Activated naive CD4-positive, alpha-beta T cell treated with Interleukin-2 at 50 U/mL for 16 hours (primary cell): ENCODE measurements at places on chromosomes 3 and 15.
A peak's percentile ranks its signal among the peaks of the same experiment; 100 is the strongest.

DNA sequence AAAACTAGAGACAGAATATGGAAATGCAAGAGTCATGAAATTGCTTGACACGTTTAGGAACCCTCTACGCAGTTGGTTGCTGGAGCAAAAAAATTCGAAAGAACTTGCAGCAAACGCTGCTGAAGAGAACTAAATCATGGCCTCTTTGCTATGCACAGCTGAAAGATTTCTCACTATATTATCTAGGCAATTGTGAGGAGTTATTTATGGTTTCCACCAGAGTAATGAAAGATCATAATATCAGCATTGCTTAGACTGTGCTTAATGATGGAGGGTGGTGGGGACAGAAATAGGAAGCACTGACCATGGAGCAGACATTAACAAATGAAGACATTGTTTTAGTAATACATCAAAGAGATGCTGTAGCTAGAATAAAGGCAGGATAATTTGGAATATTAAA lies 593.4 kb upstream of the ZNF717 start:
- no peak for DNase-seq

- DNase-seq, result no peak
These were observed 131.0 kb upstream of the TPRG1 start for GRCh38 chr3:189040656-189041335.

- DNase-seq, result no peak
These were observed 44.3 kb upstream of the ZNF385D start for GRCh38 chr3:21795152-21795837.

DNA sequence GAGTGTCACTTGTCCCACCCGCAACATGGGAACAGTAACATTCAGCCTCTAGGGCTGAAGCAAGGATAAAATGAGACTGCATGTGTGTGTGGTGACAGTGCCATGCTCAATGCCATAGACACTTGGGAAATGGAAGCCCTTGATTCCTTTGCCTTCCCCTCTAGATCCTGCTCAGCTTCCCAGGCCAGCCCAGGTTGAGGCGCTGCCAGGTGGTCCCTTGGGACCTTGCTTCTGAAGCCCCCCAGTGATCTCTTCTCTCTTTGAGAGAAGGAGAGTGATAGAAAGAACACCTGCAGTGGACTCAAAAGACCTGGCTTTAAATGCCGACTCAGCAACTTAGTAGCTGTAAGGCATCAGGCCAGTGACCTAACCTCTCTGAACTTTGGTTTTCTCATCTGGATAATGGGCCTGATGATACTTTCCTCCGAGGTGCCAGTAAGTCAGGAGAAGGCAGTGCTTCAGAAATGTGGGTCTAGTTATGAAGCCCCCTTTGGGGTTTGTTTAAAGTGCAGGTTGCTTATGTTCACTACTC lies 144.5 kb downstream of the RPLP1 start:
- DNase-seq, result no peak

- DNase-seq, result no peak
These were observed 148.3 kb downstream of the LRRC28 start for GRCh38 chr15:99399618-99400017.

DNA sequence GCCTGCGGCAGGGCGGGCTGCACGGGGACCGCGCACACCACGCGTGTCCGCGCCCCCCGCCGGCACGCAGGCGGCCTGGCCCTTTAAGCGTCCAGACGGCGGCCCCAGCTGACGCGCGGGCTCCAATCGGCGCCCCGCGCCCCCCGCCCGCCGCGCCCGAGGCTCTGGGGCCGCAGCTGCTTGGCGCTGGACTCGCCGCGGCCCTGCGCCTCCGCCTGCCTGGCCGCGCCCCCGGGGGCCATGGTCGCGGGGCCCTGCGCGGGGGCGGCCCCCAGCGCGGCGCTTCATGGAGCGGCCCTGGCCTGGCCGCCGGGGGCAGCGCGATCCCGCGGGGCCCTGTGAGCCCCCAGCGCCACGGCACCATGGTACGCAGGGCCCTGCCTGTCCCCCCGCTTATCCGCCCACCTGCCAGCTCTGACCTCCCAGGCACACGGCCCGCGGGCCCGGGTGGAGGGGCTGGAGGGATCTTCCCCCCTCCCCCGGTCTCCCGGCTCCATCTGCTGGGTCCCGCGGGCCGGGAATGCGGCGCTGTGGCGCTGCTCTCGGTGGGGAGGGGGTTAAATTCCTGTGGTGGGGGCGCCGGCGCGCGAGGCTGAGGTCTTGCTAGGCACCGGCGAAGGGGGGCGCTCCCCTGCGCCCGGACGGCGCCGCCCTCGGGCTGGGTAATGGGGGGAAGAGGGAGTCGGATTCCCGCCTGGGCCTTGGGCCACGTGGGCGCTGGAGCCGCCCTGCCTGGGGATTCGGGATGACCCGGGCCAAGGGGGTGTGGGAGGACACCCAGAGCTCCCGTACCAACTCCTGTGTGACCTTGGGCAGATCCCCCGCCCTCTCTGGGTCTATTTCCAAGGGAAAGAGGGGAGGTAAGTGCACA lies 1.1 kb downstream of the ZBTB47 start:
- no peak for DNase-seq

GRCh38 chr3:32553973-32554372 lies 16.7 kb downstream of the DYNC1LI1 start:
- no peak for DNase-seq

DNA sequence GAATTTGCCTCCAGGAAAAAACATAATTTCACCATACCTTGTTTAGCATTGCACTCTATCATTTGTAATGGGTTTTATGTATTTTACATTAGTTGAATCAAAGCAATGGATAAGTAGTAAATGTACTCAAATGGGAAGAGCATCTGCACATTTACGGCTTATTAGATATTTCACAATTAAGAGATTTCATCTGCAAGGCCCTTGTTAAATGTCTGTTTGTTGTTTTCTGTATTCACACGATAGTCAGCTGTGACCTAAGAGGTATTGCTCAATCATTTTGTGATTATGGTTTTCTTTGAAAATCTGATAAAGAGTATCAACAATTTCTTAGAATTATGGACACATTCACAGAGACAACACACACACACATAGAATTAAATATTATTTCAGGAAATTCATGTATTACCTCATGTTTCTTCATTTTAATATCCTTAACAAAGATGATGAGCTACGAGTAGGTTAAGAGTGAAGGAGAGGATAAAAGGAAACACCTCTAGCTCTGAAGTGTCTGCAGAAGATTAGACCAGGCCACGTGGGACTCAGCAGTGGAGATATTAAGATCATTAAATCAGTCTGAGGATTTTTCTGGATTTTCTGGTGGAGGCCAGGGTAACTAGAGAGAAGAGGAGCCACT lies 121.9 kb upstream of the POU1F1 start:
- no peak for DNase-seq

- no peak for DNase-seq
These were observed 24.1 kb downstream of the ZNF80 start for GRCh38 chr3:114213292-114213626.

DNA sequence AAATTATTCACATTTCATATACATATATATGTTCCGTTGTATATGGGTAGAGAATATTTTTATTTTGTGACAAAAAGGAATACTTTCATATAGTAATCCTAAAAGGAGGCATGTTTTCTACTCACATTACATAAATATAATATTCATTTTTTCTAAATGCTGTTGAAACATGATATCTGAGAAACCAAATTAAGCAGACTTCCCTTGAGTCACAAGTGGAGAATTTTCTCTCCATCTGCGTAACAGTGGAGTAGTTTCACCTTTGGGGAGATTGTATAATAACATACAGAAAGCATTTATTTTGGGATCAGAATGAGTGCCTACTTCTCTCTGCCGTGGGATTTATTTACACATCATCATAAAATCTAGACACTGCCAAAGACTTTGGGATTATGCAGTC lies 849.8 kb downstream of the NSUN3 start:
- DNase-seq, result no peak

DNA sequence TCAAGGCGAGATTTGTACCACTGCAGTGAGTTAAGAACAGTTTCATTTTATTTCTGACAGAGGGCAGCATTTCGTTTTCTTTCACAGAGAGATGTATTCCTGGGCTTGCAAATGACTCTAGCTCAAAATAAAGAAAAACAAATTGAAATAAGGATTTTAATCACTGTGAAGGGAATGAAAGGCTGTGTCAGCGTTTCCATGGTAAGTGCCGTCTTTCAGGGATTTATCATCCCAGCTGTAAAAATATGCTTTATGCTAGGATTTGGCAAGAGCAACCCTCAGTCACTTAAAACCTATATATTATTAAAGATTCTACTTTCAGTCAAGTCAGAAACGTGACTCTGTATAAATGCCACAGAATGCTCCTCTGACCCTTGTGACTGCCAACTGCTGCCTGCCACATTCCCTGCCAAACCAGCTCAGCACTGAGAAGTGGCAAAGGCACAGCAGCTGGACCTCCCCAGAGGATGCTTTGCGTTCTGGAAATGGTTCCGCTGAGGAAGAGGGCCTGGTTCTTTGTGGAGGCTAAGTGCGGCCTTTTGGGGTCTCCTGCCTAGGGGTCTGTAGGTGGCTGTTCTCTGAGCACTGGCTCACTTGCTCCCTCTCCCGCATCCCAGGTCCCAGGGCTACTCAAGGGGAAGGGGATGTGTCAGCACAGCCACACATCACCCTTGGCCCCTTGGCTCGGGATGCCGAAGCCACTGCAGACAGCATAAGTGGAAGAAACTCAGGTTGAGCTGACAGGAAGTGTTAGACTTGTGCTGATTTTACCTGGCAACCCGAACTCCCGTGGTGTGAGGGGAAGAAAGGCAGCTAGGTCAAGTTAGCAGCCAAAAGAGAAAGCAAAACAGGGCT lies 56.6 kb upstream of the POMGNT2 start:
- DNase-seq, result peak; percentile 40

GRCh38 chr3:23805210-23805632 lies 534 bp upstream of the UBE2E1 start:
- no peak for DNase-seq

GRCh38 chr3:109137761-109138160 lies 1.2 kb downstream of the C3orf85 start:
- no peak for DNase-seq

- DNase-seq, result no peak
These were observed 162.2 kb downstream of the VGLL3 start for GRCh38 chr3:86828751-86829150.

GRCh38 chr3:72331076-72331475 lies 517.2 kb downstream of the SHQ1 start:
- DNase-seq, result no peak

- DNase-seq, result no peak
These were observed 404.2 kb upstream of the RGMA start for GRCh38 chr15:93493172-93493571.

GRCh38 chr15:52783929-52784798 lies 6.0 kb downstream of the ONECUT1 start:
- no peak for DNase-seq

GRCh38 chr3:157045238-157045850 lies 114.6 kb downstream of the CCNL1 start:
- no peak for DNase-seq

- DNase-seq, result no peak
These were observed 9.5 kb downstream of the TYRO3 start for GRCh38 chr15:41568350-41569017.

- no peak for DNase-seq
These were observed 89.7 kb downstream of the LIPC start for GRCh38 chr15:58521293-58521991.

DNA sequence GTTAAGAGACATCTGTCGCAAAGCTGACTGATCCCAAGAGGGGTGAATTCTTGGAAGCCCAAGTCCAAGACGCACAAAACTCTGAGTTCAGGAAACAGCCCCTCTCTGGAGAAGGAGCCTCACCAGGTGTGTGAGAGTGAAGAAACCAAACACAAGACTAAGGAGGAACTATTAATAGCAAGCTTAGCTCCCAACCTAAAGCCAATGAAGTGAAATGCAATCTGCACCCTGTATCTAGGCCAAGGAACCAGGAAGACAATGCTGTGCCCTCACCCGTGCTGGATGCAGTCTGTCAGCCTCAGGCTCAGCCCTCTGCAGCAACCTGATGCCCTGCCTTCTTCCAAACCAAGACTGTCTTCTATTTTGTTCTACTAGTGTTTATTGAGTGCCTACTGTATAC lies 22.5 kb upstream of the THBS1 start:
- no peak for DNase-seq

- DNase-seq, result no peak
These were observed 36.9 kb upstream of the TRIM59 start for GRCh38 chr3:160486459-160486869.

DNA sequence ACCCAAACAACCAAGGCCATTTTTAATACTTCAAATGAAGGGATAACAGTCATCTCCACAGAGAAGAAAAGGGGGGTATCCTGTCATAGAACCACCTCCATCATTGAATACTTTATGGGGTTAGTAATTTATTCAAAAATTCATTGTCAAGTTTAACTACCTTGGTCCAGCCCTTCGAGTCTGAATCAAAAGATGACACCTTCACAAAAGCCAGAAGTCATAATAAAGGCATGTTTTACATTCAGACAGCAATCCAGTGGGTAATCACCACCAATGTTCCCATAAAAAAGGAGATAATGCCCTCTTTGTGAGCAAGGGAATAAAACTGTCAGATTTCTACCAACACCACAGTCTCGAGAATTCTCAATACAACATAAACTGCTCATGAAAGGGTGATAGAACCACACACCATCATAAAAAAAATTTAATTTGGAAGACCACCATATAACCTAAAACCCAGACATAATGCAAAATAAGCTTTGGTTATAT lies 145.6 kb upstream of the ZBTB20 start:
- no peak for DNase-seq

- no peak for DNase-seq
These were observed 151.9 kb downstream of the CADPS start for GRCh38 chr3:62723166-62723913.

DNA sequence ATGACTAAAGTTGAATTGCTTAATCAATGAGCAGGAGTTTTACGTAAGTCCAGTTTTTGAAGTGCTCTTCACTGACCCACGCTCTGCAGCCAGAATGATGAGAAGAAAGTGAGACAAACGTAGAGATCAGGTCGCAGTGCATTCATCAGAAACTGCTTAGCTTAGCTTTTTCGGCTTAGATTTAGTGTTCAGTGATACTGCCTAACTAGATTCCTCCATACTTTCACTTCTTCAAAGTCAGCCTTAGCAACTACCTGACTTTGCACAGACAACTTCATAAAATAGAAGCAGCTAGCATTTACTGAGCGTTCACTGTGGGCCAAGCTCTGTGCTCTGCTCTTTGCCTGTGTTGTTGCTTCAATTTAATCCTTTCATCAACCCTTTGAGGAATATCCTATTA lies 116.1 kb downstream of the KCNH8 start:
- no peak for DNase-seq
